ENCODE measurements at places on chromosomes 1 and 21.

- DNase-seq = no peak
- peaks cover 6% of the 10 kb centered on the region for H3K4me1 ChIP-seq
- no peaks in the 10 kb centered on the region for H3K36me3 ChIP-seq
- no peak overlapping the region for H3K4me3 ChIP-seq
- peaks cover 33% of the 10 kb centered on the region for H3K27me3 ChIP-seq
These were observed 1.4 kb upstream of the G0S2 start for GRCh38 chr1:209673631-209674417.

- no peaks in the 10 kb centered on the region for H3K4me1 ChIP-seq
- no peaks in the 10 kb centered on the region for H3K36me3 ChIP-seq
- no peak overlapping the region for H3K27ac ChIP-seq
- no peak overlapping the region for H3K4me3 ChIP-seq
- DNase-seq = no peak
These were observed 13.9 kb downstream of the DLGAP3 start for GRCh38 chr1:34915521-34915920.

GRCh38 chr21:43816611-43817071 is 27.3 kb downstream of the RRP1 start:
- H3K4me3 ChIP-seq = no peak overlapping the region
- DNase-seq = no peak
- H3K36me3 ChIP-seq = no peaks in the 10 kb centered on the region
- no peak overlapping the region for H3K27ac ChIP-seq
- H3K27me3 ChIP-seq = no peaks in the 10 kb centered on the region

GRCh38 chr1:184285401-184286087 is 101.3 kb upstream of the C1orf21 start:
- no peak for DNase-seq
- H3K27me3 ChIP-seq = no peaks in the 10 kb centered on the region
- H3K4me1 ChIP-seq = no peaks in the 10 kb centered on the region
- H3K36me3 ChIP-seq = no peaks in the 10 kb centered on the region

DNA sequence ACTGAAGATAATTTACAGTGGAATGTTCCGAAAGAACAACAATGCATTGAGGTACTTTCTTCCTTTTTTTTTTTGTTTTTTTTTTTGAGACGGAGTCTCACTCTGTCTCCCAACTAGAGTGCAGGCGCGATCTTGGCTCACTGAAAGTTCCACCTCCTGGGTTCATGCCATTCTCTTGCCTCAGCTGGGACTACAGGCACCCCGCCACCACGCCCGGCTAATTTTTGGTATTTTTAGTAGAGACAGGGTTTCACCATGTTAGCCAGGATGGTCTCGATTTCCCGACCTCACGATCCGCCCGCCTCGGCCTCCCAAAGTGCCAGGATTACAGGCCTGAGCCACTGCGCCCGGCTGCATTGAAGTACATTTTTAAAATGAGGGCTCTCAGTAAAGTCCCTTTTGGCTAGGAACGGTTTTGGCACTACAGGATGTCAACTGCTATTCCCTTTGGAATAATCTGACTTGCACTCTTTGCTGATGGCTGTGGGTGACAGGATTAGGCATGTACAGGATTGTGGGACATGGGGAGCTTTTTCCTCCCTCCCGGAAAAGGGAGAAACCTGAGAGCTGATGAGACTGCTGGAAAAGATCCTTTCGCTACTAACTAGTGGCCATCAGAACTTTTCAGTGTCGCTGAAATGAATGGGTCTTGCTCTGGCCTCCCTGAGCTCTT is 56.9 kb upstream of the EDEM3 start:
- H3K4me1 ChIP-seq = no peaks in the 10 kb centered on the region
- H3K27ac ChIP-seq = no peak overlapping the region
- no peak overlapping the region for H3K4me3 ChIP-seq
- H3K27me3 ChIP-seq = no peaks in the 10 kb centered on the region
- DNase-seq = no peak

GRCh38 chr1:59340411-59341307 is 43.8 kb downstream of the FGGY start:
- no peak overlapping the region for H3K27ac ChIP-seq
- H3K4me3 ChIP-seq = no peak overlapping the region
- no peaks in the 10 kb centered on the region for H3K27me3 ChIP-seq
- no peak for DNase-seq
